ENCODE measurements at places on chromosomes 2 and 18.

DNA sequence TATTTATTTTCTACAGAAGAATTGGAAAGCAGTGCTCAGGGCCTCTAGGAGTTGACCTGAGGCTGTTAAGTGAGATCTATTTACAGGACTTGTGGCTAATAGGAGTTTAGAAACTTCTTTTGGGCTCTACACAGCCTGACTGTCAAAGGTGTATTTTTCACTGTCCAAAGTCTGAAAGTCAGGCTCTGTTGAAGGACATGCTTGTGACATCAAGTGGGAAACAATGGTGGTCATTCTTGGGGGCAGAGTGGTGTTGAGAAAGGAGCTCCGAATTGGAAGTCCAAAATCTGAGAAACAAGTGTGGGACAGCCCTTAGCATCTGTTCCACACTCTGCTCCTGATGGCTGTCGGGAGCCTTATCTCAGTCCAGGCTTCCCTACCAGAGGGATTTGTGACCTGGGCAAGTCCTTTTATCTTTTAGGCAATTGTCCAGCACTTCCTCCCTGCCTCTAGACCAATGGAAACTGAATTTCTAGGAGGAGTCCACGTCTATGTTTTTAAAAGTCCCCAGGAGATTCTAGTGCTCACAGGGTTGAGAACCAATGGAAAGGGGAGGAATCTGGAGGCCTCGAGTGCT is 76.4 kb downstream of the LIPG start:
- peak; percentile 83 for DNase-seq

GRCh38 chr2:191835539-191836350 is 11.1 kb downstream of the CAVIN2 start:
- DNase-seq: no peak

GRCh38 chr2:160429248-160430000 is 64.2 kb downstream of the RBMS1 start:
- DNase-seq: peak; percentile 52

- DNase-seq: no peak
Observed at GRCh38 chr2:237931205-237931721, 35.6 kb upstream of the UBE2F start.

DNA sequence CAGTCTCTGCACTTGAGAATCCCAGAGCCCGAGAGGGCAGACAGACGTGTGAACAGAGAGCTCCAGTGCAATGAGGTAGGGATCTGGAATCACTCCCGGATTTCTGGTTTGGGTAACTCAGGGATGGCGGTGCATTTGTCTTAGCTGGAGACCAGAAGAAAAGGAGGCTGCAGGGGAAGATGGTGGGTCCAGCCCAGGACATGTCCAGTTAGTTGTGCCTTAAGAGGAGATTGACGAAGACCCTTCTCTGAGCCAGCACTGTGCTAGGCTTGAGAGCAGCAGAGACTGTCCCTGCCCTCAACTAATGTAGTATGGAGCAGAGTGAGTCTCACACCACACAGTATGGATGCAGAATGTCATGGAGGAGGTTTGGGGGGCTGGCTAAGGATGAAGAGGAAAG is 150.6 kb upstream of the COPS8 start:
- DNase-seq: no peak

DNA sequence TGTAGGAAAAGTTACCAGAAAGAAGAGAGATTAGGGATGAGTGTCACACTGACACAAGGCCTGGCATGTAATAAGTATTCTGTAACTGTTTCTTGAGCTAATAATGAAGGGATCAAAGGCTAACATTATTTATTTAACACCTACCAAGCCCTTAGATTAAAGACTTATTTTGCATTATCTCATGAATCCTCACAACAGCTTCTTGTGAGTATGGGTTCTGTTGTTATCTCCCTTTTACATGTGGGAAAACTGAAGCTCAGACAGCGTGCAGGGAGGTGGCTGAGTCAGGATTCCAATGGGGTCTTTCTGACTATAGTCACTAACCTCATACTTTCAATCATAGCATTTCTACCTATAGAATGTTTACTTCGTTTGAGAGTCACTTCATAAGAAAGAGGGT is 79.0 kb upstream of the PROKR1 start:
- no peak for DNase-seq
